ENCODE measurements at places on chromosomes 1 and 21.

DNA sequence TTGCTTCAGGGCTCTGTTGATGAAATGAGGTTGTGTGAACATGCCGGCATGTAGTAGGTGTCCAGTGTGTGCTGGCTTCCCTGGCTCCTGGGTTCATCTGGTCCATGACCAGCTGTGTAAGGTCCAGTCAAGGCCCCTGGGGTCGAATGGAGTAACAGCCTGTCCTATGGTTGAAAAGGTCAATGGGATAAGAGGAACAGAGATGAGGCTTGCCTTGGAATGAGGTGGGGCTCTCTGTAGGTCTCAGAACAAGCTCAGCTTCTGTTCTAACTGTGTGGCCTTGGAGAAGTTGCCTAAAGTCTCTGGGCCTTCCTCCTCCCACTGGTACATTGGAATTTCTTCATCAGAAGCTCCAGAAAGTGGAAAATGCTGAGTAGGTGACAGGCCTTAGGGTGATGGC is 26.6 kb downstream of the RPS6KA1 start:
- DNase-seq = no peak

DNA sequence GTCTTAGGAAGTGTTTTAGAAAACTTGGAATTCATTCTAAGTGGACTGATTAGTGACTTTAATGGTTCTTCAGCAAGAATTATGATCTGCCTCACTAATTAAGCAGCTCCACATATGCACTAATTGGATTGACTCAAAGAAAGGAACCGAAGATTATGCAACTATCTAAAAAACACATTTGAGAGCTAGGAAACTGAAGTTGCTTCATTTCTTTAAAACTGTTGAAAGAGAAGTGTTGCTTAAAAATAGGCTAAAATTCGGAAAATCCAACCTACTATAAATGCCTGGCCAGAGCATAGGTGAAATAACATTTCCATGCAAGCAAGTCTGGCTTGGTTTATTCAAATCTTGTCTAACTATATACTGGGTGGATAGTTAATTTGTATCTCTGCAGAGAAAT is 502.9 kb upstream of the ZRANB2 start:
- peak; percentile 35 for DNase-seq

DNA sequence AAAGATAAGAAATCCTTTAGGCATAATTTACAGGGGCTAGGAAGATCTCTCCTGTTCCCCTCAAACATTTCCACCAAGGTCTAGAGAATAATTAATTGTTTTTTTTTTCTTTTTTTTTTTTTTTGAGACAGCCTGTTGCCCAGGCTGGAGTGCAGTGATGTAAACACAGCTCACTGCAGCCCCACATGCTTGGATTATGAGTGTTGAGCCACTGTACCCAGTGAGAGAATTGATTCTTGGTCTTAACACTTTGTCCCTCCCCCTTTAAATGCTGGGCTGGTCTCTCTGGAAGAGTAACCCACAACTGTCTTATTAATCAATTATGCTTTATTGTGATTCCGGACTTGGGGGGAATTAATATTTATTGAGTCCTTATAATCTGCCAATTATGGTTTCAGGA is 33.4 kb downstream of the ATF3 start:
- peak; percentile 29 for DNase-seq

DNA sequence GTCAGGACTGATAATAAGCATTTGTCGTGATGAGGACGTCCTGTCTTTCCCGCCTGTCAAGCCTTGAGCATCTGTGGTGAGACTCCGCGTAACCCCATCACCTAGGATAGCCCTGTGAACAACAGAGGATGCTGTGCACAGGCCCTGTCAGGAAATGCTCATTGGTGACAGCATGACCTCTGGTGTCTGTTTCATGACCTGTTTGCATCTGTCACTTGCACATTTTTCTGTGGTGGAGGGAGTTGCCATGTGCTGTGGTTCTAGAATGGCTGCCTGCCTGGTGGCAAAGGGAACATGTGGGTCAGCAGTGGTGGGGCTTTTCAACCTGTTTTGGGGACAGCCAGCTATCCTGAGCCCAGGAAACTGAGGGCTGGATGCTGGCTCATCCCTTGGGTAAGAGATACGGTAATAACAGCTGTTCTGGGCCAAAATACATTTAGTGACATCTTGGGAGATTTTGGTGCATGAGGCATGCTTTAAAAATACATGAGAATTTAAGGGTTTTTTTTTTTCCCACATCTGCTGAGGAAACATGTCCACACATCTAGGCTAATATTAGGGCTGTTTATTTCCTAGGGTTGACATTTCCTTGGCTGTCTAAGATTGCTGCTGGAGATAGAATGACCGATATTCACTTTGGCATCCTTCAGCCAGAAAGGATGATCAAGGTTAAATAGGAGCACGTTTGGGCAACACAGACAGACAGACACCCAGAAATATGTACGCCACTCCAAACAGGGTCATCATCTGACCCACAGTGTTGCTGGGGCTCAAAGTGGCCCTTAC is 52.9 kb downstream of the KCNC4 start:
- DNase-seq = no peak

DNA sequence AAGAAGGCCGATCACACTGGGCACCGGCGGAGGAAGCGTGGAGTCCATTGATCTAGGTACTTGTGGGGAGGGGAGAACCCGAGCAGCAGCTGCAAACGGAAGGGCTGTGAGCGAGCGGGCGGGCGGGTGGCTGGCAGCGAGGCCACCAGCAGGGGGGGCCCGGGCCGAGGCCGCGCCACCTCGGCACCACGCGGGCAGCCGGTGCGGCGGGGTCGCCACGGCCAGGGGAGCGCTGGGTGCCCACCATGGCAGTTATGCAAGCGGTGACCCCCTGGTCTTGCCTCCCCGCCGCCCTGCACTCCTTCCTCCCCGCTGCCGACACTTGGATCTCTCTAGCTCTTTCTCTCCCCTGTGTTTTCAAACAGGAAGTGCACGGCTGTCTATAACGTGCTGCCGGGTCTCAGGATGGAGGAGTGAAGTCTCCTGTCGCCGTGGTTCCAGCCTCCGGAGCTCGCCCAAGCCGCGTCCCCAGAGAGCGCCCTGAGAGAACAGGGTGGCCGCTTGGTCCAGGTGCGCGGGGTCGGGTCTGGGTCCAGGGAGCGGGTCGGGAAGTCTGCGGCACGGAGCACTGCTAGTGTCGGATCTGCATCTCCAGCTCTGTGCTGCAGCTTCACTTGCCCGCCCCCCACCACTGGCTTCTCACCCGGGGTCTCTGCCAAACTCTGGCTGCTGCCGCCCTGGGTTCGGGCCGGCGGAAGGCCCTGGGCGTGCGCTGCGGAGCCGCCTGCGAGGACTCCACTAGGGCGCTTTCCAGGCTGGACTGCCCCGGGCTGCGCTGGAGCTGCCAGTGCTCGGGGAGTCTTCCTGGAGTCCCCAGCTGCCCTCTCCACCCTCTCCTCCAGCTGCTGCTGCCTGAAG is 22.7 kb downstream of the LRRC8D start:
- peak; percentile 87 for DNase-seq
